Thymus (tissue), 14 donors: ENCODE measurements at places on chromosomes 11 and 22. TPM values are rescaled to one million over a fixed set of nuclear protein-coding genes. Genes with fewer than 3 reads are reported as not detected.

GRCh38 chr11:70091638-70092037 is 13.5 kb downstream of the ANO1 start:
- DNase-seq, result no peak

DNA sequence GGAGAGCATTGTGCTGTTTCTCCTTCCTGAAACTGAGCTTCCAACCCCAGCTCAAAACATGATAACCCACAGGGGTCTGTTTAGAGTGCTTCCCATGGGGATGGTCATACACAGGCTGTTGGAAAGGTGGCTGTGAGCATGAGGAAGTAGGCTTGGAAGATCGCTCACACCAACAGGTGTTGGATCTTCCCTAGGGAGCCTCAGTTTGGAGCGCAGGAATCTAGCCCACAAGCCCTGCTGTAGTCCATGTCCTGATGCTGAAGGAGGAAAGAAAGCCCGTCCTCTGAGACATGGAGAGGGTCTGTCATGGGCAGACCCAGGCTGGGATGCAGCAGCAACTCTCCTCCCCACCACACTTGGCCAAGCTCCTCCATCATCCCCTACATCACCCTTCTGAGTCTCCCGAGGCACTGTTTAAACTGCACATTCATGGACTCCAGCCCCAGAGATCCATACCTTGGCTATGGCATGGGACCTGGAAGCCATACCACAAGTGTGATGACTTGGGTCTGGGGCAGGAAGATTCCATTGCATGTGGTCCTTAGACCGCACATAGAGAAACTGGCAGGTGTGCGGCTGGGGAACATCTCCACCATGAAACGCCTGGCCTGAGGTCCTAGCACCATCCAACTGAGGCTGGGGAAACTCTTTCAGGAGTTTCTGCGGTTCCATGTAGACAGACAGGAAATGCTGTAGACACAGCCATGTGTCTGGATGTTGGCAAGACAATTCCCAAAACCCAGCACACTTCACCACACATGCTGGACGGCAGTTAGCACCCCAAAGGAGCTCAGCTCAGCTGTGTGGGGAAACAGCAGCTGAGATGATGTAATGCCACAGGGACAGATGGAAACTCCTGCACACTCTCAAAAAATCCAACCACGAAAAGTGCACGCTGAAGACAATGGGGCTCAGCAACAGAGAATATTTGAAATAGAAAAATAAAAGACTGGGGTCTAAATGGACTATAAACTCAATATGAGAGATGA is 27.6 kb upstream of the TTC12 start:
- DNase-seq, result no peak

Gene USP2
- total RNA-seq, result 0.19 TPM

GRCh38 chr11:16857186-16857585 is 118.7 kb downstream of the C11orf58 start:
- DNase-seq, result no peak

GRCh38 chr11:12172493-12173013 is 62.2 kb downstream of the MICAL2 start:
- DNase-seq, result no peak

- peak; percentile 63 for DNase-seq
Observed at GRCh38 chr22:32733923-32734514, 67.5 kb upstream of the TIMP3 start.

DNA sequence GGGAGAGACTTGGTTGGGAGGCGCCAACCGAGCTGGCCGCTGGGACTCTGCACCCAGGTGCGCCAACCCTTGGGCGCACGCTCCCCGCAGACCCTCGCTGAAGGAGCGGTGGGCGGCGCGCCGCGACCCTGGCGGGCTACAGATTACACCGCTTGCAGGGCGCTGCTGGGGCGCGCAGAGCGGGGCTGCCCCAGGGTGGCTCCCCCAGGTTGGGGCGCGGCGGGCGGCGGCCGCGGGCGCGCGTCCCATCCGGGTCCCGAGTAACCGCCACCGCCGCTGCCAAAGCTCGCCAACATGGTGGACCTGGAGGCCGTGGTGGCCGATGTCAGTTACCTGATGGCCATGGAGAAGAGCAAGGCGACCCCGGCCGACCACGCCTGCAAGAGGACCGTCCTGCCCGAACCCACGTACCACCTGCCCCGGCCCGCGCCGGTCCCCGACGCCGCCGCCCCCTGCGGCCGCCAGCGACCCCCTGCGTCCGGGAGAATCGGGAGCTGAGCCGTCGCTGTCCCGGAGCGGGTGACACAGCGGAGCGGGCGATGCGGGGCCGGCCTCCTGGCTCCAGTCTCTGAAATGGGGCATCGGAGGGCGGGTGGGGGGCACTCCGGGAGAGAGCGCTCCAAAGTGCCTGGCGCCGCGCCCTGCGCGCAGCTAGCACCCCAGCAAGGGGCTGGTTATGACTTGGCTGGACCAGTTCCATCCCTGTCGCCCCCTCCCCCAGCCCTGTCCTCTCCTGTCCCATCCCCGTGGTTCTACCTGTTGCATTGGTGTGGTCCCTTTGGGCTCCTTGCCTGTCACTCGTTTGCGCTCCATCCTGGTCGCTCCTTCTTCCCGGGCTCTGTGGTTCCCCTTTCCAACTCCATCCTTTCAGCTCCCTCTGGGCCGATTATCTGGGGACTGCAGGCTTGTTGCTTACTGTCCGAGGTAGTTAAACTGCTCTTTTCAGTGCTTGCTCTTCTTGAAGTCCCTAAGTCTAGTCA is 143.3 kb upstream of the GRK3 start:
- DNase-seq, result no peak

DNA sequence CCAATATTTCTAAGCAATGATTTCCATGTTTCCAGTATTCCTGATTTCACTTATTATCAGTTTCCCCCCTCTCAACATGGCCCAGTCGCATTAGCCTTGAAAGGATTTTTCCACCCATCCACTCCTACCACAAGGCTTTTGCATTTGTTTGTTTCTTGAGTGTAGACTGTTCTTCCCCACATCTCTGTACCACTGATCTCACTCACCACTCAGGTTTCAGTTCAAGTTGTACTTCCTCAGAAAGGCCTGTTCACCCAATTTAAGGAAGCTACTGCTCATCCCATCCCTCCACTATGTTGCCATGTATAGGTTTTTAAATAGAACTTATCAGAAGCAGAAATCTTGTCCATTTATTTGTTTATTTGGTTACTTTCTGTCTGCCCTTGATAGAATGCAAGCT is 472.3 kb downstream of the FAM181B start:
- DNase-seq, result no peak

GRCh38 chr11:119592642-119593041 is 136.4 kb downstream of the NECTIN1 start:
- DNase-seq, result no peak

Gene SLC5A4
- total RNA-seq, result 0.09 TPM

Gene ARFIP2
- total RNA-seq, result 27.4 TPM

DNA sequence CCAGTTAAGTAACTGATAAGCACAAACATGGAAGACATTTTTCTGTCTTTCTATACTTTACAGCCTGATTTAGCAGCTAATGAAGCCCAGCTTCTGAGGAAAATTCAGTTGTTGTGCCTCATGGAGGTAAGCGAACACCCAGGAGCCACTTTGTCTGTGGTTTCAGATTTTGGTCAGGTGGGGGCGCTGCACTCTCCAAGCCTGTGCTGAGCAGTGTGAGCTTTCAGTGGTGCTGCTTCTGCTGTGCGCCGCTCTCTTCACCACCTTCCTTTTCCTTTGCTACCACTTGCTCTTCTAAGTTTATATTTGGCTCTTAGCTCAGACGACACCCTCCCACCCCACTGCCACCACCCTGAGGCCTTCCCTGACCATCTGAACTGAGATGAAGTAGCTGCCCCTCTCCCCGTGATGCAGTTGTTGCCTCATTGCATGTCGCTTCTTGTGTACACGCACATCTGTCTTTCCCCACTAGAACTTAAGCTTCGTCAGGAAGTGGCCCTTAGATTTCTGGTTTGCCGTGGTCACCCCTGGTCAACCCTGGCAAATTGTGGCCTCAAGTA is 14.0 kb downstream of the PSMD13 start:
- no peak for DNase-seq

Gene LPXN
- total RNA-seq, result 67.5 TPM

Gene ANO5
- total RNA-seq, result 0.99 TPM

DNA sequence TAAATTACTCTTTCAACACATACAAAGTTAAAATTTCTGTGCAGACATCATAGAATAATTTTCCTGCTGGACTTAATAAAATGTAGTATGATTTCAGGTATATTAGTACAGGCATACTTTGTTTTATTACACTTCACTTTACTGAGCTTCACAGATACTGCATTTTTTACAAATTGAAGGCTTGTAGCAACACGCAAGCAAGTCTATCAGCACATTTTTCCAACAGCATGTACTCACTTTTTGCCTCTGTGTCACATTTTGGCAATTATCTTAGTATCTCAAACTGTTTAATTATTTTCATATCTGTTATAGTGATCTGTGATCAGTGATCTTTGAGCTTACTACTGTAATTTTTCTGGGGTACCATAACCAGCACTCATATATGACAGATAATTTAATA is 44.5 kb downstream of the BBOX1 start:
- no peak for DNase-seq

DNA sequence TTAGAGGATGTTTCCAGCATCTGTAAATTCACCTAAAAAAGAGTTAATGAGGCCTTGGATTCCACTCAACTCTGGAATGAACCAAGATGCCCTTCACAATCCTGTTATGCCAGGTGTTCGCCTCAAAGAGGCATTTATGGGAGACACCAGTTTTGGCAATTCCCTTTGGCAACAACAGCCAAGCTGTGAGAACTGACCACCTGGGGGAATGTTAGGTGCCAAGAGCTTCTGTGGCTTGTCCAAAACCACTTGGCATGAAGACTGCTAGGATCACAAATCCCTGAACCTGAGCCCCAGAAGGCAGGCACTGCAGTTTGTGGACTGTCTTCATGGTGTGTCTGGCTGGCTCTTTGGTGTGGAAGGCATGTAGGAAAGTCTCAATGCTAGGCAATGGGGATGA is 164.4 kb upstream of the BDNF start:
- DNase-seq, result no peak

Gene OR8G1
- total RNA-seq, result not detected

GRCh38 chr22:43042101-43042780 is 27.3 kb upstream of the PACSIN2 start:
- no peak for DNase-seq

GRCh38 chr11:30684772-30685171 is 98.6 kb upstream of the MPPED2 start:
- no peak for DNase-seq

GRCh38 chr11:15236559-15236958 is 121.8 kb downstream of the INSC start:
- no peak for DNase-seq

DNA sequence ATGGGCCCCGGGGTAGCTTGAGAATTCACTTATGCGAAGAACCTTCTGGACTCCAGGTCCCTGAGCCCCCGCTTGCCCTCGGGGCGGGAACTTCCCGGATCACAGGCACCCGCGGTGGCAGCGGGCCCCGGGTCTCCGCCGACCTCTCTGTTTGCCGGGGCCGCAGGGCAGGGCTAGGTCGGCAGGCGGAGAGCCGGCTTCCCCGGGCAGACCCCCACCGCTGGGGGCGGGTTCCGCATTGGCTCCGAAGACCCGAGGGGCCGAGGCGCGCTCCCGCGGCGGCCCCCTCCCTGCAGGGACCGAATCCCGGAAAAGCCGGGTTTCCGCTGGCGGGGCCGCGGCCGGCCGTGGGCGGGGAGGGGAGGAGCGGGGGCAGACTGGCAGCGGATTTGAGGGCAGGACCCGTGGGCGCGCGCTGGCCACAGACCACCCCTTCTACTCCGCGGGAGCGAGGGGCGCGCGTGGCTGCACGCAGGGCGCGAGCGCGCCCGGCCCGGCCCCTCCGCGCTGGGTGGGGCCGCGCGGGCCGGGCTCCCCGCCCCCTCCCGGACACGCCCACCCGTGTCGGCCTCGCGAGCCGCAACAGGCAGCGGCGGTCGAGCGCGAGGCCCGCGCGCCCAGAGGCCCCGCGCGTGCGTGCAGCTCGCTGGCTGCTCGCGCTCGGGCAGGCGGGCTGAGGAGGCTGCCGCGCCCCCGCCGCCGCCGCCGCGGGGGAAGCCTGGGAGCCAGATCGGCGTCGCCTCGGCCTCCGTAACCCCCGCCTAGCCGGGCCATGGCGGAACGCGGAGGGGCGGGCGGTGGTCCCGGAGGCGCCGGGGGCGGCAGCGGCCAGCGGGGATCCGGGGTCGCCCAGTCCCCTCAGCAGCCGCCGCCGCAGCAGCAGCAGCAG is at the start of gene PACS1:
Gene PACS1 (plus strand): TSS at position 558 of the 889 bp plus-strand sequence. CDS start 215 bp downstream, at position 773.
- no peak for DNase-seq

DNA sequence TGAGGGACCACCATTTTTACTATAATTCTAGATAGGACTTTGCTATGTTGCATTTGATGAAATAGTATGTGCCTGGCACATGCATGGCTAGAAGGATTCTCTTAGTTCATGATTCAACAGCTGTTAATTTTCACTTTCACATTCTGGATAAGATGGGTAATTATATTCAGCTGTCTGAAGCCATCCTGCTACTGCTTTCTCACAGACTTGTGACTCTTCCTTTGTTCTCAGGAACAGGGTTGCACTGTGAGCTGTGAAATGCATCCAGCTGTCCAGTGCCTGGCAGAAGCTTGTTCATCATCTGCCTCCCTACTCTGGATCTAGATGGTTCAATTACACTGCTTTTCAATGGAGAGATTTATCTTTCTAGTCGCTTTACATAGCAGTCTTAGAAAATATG is 610.1 kb upstream of the ANO5 start:
- no peak for DNase-seq

GRCh38 chr11:41110527-41110926 is 348.9 kb downstream of the LRRC4C start:
- no peak for DNase-seq

- peak; percentile 16 for DNase-seq
Observed at GRCh38 chr11:125569915-125570621, 791 bp downstream of the EI24 start.

- peak; percentile 63 for DNase-seq
Observed at GRCh38 chr11:62593434-62594044, 2.2 kb upstream of the TUT1 start.

- DNase-seq, result no peak
Observed at GRCh38 chr22:43238526-43239006, 51.6 kb upstream of the TTLL12 start.

GRCh38 chr11:112801025-112801816 is 160.0 kb upstream of the NCAM1 start:
- DNase-seq, result no peak

- DNase-seq, result no peak
Observed at GRCh38 chr11:75437966-75438659, 5.1 kb upstream of the KLHL35 start.

- DNase-seq, result no peak
Observed at GRCh38 chr11:118819334-118820024, 28.5 kb upstream of the DDX6 start.

GRCh38 chr11:46090375-46090774 is 30.9 kb downstream of the PHF21A start:
- no peak for DNase-seq

Gene TBC1D10A
- 25.6 TPM for total RNA-seq

Gene USH1C
- total RNA-seq, result 0.24 TPM

DNA sequence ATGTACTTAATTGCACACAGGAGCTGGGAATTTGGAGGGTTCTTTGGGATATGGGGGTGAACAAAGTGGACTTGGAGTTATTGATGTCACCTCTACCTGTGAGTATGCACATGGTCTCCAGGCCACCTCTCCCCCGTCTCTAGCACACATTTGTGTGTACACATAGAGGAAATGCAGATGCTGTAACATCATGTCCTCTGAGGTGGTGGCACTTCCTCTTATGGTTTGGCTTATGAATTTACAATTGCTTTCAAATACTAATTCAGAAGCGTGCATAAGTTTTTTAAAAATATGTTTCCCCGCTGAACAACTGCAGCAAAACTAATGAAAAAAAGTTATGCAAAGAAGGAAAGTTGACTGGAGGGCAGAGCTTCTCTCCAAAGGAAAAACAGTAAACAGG is 152.0 kb upstream of the TENM4 start:
- DNase-seq, result no peak

Gene BDNF
- total RNA-seq, result 0.24 TPM

GRCh38 chr11:74989260-74989638 is 516 bp downstream of the NEU3 start:
- DNase-seq, result peak; percentile 27
